ENCODE measurements at places on chromosomes 4 and X. TPM values are rescaled to one million over a fixed set of nuclear protein-coding genes. Genes with fewer than 3 reads are reported as not detected.

GRCh38 chrX:153164733-153165132 lies 14.4 kb upstream of the MAGEA1 start:
- no peak for DNase-seq

GRCh38 chr4:167492007-167492406 lies 257.7 kb upstream of the SPOCK3 start:
- DNase-seq: no peak

- no peak for DNase-seq
These were observed 24.5 kb upstream of the UGT2B11 start for GRCh38 chr4:69239092-69239491.

DNA sequence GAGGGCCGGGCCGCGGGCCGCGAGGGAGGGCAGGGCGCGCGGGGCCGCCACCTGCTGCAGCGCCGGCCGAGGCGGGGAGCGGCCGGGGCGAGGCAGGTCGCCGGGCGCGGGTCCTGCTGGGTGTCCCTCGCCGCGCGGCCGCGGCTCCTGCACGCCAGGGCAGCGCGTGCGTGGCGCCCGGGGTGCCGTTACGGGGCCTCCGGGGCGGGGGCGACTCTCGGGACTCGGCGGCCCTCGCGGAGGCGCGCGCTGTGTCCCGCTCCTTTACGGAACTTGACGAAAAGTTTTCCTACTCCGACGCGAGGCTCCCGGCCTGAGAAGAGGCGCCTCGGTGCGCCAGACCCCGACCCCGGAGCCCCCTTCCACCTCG lies 329 bp downstream of the TBC1D14 start:
- no peak for DNase-seq

GRCh38 chr4:183059797-183060196 lies 39.3 kb upstream of the WWC2 start:
- no peak for DNase-seq

DNA sequence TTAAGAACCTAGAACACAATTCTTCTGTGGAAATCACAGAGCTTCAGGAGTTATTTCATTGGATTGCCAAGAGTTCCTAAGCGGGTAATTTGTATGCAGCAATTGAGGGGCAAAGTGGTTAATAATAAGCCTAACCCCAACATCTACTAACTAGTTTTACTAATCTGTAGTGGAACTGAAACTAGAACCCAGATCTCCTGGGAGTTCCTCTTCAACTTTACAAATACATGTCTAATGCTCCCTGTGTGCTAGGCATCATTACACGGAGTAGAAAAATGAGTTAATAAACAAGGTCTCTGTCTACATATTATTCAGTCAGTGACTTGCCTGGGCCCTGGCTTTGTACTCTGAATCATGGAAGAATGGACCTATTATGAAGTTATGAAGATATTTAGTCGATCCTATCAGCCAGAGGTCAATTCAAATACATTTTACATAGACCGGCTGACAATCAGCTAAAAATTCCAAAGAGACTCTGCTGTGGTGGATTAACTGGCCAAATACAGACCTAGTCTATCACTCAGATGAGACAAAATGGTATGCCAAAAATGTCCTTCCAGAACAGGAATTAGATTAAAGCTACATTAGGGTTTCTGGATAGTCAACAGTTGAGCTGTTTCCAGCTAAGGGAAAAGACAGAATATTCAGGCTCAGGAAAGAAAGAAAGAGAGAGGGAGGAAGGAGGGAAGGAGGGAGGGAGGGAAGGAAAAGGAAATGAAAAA lies 326.0 kb downstream of the FBXW7 start:
- no peak for DNase-seq

DNA sequence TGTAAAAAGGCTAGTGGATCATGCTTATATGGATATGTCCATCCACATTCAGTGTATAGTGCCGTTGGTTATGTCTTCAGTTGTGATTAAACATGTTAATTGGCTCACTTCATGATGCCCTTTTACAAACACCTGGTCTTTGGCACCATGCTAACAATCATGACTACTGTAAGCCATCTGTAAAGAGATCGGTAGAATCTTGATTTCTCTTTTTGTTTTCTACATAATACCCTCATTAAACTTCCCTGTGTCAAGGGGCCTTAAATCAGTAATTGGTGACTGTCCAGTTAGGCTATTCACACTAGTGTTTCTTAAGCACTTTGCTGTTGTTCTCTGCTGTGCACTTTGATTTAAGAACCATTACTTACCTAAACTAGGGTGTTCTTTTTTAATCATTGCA lies 475.2 kb downstream of the RPA4 start:
- DNase-seq: no peak

The SHISA3 gene
- 3.9 TPM for total RNA-seq

The CD38 gene
- not detected for total RNA-seq
